ENCODE measurements at places on chromosomes 4 and X.

DNA sequence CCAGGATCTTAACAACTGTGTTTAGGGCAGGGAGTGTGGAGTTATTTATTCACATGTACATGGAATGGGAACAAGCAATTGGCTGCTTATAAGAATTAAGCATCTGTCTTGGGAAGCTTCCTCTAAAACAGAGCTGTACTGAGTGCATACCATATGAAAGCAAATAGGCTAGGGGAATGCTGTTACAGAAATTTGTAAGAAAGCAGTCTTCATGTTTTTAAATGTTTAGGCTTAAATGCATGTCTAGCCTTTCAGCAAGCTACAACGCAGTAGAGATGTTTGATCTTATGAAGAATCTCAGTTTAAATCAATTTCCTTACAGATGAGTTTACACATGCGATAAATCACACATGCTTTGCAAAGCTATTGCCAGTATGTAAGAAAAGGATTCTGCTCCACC is 123.1 kb upstream of the MID1 start:
- DNase-seq: no peak

DNA sequence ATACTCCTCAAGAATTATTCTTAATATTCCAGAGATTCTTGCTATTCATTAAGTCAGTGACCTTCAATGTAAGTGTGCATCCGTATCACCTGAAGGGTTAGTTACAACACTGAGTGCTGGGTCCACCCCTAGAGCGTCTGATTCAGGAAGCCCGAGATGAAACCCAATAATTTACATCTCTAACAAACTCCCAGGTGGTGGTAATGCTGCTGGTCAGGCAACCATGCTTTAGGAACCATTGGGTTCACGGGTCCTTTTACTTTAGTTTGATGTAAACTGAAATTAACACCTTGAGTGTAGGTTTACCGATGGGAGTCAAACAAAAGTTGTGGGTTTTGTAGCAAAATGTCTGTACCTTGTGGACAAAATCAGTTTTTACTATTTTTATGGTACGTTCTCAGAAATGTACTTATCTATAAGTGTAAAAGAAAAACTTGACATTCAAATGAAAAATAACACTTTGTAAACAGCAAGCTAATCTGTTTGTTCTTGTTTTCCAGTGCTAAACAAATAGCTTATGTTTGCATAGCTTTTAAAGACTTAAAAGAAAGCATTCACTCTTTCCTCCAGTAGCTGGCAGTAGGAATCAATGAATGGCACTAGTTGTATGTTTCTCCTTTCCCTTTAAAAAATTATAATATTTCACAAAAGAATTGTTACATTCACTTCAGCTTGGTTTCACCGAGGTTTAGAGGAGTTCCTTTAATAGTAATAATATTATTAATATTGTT is 32.7 kb downstream of the ACE2 start:
- no peak for DNase-seq

DNA sequence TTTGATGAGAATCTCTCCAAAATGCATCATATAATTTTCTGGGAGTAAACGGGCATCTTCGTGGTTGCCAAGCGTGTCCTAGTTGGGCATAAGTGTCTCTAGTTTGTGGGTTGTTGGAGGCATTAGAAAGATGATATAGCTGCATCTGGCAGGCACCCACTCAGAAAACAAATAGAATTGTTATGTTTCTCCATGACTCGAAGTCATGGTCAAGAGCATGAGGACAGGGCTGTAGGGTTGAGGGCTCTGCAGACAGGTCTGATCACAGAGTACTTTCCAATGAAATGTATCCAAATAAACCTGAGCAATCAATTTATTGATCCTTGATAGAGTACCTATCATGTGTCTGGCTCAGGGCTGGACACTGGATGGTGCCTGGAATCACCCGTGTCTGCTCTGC is 82.7 kb downstream of the SORCS2 start:
- no peak for DNase-seq

- no peak for DNase-seq
These were observed 66.4 kb upstream of the NDP start for GRCh38 chrX:44039556-44039955.

- no peak for DNase-seq
These were observed 67.5 kb upstream of the BMP3 start for GRCh38 chr4:80963051-80963450.

GRCh38 chr4:76641758-76642157 is 206.7 kb downstream of the SHROOM3 start:
- DNase-seq: no peak

DNA sequence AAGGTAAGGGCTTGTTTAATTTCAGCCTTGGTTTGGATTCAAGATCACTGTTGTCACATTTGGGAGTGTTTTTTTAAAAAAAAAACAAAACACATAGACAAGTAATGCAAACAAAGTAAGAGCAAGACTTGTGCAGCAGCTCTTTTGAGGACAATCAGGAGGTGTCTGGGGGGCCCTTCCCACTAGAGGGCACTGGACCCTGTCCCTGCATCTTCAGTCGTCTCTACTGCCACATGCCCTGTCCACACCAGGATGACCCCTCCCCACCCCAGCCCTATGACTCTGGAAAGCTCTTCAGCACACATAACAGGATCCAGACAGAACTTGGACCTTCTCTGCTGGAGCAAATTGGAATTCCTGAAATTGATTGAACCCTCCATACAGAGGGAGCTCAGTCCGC is 71.0 kb downstream of the USP46 start:
- DNase-seq: no peak

GRCh38 chr4:18247189-18247588 is 225.6 kb upstream of the LCORL start:
- DNase-seq: no peak

GRCh38 chrX:20347481-20347880 is 80.8 kb upstream of the RPS6KA3 start:
- DNase-seq: no peak

- DNase-seq: no peak
These were observed 95.8 kb upstream of the GEMIN8 start for GRCh38 chrX:14125462-14125861.

Measured in T-helper 2 cell treated with Interferon-gamma antibody and Interleukin-4, amounts not matched to agents 5 μg/mL and 100 μg/mL, for 36 hours (primary cell).